ENCODE measurements at places on chromosomes 7 and 10.

DNA sequence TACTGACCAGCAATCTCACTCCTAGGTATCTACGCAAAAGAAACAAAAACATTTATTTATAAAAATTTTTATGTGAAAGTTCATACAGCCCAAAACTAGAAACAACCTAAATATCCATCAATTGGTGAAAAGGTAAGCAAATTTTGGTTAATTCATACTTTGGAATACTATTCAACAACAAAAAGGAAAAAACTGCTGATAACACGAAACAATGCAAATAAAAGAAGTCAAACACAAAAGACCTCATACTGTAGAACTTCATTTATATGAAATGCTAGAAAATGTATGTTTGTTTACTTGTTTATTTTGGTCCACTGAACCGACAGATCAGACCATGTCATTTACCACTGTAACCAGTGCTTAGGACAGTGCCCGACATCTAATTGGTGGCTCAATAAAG lies 60.3 kb downstream of the USP6NL start:
- no peak for DNase-seq

DNA sequence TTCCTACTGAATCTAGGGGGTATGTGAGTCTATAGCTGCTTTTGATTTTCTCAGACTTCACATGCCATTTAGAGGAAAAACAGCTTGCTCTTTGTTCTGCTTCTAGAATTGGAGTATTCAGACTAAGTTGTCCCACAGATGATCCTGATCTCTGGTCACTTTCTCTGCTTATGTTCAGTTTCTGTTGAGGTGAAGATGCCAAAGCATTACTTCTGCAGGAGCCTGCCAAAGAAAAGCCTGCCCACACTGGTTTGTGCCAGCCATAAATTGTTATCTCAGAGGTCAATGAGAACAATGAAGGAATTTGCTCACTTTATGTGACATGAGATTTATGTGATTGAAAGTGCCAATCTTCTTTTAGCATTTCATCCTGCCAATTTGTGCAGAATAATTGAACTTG lies 163.6 kb downstream of the CDK14 start:
- DNase-seq = no peak

- no peak for DNase-seq
These were observed 10.3 kb downstream of the GLCCI1 start for GRCh38 chr7:7978860-7979259.

DNA sequence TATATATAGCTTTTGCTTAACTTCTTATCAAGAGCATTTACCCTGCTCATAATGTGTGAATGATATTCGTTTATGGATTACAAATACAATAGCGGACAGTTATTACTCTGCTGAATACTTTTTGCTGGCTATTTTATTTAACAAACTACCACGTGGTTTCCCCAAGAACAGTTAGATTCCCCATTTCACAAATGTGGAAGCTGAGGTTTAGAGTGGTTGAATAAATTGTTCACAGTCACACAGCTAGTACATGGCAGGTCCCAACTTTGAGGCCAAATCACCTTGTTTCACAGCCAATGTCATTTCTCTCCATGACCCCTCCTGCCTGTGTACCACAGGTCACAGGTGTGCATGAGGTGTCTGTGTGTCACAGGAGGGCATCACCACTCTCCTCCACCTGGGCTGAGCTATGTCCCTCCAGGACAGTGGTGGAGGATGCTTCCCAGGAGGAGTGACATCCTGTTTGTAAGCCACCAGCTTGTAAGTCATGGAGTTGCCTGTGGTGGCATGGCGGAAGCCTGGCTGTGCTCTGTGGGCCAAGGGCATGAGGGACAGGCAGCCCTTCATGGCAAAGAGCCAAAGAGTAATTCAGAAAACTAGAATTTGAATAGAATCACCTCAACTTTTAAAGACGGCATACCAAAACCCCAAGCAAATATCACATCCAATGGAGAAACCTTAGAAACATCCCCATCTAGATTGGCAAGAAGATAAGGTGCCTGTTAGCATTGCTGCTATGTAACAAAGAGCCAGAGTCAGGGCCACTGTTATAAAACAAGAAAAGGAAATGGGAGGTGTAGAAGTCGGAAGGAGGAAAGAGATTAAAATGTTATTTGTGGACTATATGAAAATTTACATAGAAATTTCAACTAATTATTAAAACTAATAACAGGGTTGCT lies 51.9 kb downstream of the AOC1 start:
- DNase-seq = no peak

DNA sequence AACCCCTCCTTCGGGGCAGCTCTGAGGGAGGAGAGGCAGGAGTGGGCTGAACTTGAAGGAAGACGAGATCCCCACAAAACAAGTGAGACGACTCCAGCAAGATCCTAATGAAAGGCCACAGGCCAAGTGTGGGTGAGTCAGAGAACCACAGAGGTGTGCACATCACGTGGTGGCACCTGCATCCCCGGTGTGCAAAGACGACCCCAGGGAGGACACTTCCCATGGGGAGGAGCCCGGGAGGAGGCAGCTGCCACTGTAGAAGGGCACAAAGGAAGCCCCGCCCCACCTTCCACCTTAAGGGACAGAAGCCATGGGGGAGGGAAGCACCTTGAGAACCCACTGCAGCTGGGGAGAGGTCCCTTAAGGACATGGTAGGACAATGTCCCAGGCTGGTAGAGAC lies 45.7 kb downstream of the ESYT2 start:
- DNase-seq = no peak

- DNase-seq = no peak
These were observed 46.3 kb upstream of the TM9SF3 start for GRCh38 chr10:96632974-96633710.

DNA sequence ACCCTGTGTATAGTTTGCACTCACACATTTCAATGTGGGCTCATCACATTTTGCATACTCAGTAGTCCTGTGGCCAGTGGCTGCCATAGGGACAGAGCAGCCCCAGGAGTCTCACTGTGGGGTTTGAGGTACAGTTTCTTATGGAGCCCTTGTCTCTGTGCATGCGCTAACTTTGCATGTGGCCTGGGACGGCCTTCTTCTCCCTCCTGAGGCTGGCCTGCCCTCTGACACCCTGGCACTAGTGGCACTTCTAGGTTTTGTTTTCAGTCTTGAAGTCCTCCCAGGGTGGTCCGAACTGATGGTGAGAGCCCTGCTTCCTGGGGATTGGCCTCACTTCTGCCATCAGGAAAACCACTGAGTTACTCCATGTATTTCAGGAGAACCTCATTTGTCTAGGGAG lies 21.2 kb downstream of the NACAD start:
- DNase-seq = no peak

DNA sequence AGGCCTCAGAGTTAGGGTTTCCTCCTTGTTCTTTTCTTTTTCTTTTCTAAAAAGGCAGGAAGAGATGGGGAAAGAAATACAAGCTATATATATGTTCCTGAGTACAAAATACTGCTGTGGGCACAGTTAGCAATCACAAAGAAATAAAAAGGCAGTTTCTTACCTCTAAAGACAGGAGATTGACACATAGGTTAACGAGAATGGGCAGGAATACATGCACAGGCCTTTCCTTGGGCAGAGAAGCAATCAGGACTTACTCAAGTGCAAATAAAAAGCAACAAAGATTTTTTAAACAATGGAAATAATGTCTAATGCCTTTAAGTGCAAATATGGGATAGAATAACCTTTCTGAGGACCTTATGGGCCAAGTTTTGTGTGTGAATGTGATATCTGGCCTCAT lies 119.5 kb upstream of the AGK start:
- DNase-seq = no peak

- DNase-seq = no peak
These were observed 87.9 kb upstream of the PLXDC2 start for GRCh38 chr10:19728376-19728775.

GRCh38 chr10:30488316-30488715 lies 54.3 kb downstream of the MAP3K8 start:
- DNase-seq = peak; percentile 31

- DNase-seq = no peak
These were observed 80.9 kb upstream of the TFEC start for GRCh38 chr7:116111475-116111874.

DNA sequence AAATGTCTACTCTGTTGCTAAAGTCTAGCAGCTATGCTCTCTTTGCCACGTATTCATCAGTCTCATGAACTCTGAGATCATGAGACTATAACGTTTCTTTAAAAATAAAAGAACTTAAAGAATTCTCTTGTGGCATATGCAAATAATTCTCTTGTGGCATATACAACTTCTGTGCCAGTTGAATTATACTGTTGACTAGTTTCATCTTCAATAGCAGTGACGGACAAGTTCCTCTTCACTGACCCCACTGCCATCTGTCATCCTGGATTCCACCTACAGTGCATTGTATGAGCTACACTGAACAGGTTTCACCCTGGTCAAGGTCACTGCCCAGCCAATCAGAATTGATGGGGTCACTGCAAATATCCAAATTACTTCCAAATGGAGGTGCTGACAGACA lies 88.2 kb downstream of the CD36 start:
- no peak for DNase-seq

- no peak for DNase-seq
These were observed 76.3 kb downstream of the WDFY4 start for GRCh38 chr10:48760983-48761382.

DNA sequence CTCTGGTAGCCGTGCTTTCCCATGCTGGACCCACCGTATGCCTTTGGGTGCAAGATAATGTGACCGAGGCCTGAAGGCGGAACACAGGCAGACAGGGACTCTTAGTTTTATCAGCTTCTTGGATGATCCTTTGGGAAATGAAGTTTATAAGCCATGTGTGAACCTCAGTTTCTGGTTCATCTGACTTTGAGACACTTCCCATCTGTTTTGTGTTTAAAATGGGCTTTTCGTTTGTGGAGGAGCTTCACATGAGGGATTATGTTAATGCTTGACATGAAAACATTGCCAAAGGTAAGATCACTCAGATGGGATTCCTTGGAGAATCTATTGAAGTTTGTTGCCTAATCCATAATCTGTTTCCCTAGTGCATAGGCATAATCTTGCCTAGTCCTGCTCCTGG lies 249.8 kb upstream of the LYZL1 start:
- DNase-seq = no peak

DNA sequence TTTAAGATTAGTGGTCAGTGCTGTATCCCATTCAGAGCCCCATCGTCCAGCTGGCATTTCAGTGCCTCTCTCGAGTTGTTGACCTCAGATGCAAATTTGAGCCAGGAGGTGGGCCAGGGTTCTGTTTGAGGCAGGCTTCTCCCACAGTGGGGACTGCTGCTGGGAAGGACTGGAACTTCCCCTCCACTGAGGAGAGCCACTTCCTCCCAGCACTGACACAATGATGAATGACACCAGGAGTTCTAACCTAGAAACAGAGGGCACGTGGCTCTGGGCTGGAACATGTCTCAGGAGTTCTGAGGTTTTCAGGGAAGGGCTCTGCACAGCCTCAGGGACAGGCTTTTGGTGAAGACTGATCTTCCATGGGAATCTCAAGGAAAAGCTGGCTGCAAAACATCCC lies 18.3 kb upstream of the BTBD16 start:
- no peak for DNase-seq

GRCh38 chr7:106736508-106737201 lies 75.7 kb upstream of the CCDC71L start:
- peak; percentile 39 for DNase-seq

- DNase-seq = no peak
These were observed 251.3 kb upstream of the CHRM2 start for GRCh38 chr7:136617176-136617575.

DNA sequence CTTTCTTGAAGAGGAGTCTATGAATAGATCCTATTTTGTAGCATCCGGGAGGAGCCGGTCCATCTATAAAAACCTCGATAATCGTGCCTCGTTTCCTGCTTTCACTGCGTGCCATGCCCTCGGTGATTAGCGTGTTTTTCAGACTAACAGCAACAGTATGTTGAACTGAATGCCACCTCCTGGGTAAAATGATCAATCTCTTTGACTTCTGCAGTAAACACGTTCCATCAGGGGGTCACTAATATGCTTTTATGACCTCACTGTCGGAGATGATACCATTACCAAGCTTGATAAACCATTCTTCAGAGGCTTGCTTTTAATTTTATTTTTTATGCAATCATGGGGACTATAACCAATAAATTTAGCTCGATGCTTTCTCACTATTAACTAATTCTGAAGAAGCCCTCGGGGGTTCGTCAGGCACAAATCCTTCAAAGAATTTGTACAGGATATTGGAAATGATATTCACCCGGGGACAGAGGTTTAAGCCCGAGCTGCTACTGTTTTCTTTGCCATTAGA lies 228.3 kb downstream of the ADARB2 start:
- no peak for DNase-seq

- DNase-seq = no peak
These were observed 10.3 kb downstream of the ITPRIP start for GRCh38 chr10:104327745-104328645.

DNA sequence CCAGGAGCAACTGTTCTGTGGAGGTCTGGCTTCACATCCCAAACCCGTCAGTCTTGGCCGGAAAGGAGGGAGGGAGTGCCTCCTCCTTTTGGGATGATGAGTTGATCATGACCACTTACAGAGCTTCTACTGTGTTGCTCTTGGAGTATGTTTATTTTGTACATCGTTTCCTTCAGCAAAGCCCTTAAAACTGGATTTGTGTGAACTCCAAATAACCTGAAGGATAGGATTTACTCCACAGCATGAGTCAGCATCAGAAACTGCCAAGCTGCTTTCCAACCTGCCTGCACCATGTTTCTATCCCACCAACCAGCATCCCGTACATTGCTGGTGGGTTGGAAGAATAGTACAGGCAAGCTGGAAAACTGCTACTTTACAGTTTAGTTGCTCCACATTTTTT lies 3.5 kb downstream of the CCDC201 start:
- no peak for DNase-seq
